ENCODE measurements at places on chromosomes 13 and 19.
A peak's percentile ranks its signal among the peaks of the same experiment; 100 is the strongest.

GRCh38 chr13:92807353-92807752, 419.3 kb upstream of the GPC6 start:
- DNase-seq: no peak

DNA sequence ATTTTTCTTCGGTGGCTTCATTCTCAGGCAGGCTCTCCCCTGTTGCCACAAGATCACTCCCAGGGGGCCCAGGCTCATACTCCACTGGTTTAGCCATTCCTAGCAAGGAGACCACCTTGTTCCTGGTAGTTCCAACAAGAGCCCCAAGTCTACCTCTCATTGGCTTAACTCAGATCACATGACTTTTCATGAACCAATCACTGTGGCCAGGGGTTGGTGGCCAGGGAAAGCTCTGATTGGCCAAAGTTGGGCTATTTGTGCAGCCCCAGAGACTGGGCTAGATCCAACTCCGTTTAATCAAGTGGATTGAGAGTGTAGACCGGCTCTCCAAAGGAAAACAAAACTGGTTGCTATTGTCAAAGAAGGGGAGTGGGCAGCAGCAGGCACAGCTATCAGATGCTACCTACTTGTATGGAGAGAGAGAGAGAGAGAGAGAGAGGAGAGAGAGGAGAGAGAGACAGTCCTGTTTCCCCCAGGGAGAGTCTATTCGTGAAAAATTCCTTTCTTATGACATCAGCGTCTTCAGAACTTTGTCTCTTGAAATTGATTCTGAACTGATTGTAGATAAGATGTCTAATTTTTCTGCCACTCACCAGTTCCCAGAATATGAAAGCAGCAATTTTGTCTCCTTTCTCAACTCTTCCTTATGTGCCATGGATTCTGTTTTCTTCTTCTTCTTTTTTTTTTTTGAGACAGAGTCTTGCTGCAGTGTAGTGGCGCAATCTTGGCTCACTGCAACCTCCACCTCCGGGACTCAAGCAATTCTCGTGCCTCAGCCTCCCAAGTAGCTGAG, 5.9 kb downstream of the CEACAM19 start:
- peak; percentile 52 for DNase-seq

- DNase-seq: peak; percentile 33
Measured at GRCh38 chr19:57465680-57466381, 8.9 kb upstream of the VN1R1 start.

- no peak for DNase-seq
Measured at GRCh38 chr13:25415241-25415640, 43.5 kb downstream of the ATP8A2 start.

GRCh38 chr19:6802336-6803035, 30.0 kb downstream of the VAV1 start:
- DNase-seq: peak; percentile 23

GRCh38 chr13:81051873-81052272, 710.9 kb upstream of the SPRY2 start:
- no peak for DNase-seq

Data from H54 (cell line).